ENCODE measurements at places on chromosomes 7 and 10.

DNA sequence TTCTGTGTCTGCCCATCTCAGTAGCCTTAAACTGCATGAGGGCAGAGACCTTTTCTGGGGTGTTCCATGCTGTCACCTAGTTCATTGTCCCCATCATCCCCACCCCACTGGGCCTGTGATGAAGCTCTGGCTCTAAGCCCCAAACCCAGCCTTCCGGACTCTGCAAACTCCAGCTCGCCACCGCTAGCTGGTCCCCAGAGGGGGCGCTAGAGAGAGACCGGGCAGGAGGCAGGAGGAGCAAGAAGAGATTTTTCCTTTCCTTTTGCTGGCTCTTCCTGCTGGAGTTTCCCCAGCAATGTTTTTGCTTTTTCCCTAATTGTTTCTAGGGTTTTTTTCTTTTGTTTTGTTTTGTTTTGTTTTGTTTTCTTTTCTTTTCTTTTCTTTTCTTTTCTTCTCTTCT lies 234.4 kb downstream of the TEX36 start:
- DNase-seq = no peak

- DNase-seq = no peak
Observed at GRCh38 chr7:143479055-143479766, 1.5 kb downstream of the TAS2R41 start.

DNA sequence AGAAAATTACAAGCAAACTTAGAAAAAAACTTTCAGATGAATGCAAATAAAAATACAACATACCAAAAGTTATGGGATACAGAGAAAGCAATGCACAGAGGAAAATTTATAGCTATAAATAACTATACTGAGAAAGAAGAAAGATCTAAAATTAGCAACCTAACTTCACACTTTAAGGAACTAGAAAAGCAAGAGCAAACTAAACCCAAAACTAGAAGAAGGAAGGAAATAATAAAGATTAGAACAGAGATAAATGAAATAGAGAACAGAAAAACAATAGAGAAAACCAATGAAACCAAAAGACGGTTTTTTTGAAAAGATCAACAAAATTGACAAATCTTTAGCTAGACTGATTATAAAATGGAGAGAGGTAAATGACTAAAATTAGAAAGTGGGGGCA lies 9.6 kb upstream of the STRA8 start:
- DNase-seq = no peak

DNA sequence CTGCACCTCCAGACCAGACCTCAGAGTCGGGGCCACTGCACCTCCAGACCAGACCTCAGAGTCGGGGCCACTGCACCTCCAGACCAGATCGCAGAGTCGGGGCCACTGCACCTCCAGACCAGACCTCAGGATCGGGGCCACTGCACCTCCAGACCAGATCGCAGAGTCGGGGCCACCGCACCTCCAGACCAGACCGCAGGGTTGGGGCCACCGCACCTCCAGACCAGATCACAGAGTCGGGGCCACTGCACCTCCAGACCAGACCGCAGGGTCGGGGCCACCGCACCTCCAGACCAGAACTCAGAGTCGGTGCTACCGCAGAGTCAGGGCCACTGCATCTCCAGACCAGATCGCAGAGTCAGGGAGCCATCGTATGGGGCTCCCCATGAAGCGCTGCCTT lies 105.9 kb downstream of the ACTR3B start:
- DNase-seq = no peak

GRCh38 chr10:63671317-63671937 lies 150.2 kb downstream of the REEP3 start:
- no peak for DNase-seq

DNA sequence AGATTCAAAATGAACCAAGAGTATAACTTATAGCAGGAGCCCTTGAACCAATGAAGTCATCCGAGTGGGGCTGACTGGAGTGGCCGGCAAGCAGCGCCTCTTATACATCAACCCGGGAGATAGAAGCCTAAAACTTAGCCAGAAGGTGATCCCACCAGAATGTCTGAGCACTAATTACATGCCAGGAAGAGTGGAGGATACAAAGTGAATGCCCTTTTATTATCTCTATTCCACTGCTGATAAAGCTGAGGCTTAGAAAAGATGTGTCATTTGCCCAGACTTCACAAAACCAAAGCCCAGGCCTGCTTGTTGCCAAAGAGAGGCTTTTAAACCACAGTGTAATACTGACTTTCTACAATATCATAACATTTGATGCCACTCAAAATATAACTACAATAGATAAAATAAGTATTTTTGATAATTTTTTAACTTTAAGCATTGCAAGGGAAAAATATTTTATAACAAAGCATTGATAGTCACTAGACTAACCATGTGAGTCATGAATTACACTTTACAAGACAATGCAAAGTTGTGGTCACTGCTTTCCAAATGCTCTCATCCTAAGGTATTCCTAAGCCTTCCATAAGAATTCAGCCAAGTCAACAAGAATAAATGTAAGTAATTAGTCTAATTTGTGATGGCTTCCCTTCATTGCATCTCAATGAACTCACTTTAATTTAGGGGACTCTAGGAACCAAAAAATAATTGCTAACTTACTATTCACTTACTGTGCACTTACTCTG lies 58.6 kb upstream of the ARID5B start:
- no peak for DNase-seq

DNA sequence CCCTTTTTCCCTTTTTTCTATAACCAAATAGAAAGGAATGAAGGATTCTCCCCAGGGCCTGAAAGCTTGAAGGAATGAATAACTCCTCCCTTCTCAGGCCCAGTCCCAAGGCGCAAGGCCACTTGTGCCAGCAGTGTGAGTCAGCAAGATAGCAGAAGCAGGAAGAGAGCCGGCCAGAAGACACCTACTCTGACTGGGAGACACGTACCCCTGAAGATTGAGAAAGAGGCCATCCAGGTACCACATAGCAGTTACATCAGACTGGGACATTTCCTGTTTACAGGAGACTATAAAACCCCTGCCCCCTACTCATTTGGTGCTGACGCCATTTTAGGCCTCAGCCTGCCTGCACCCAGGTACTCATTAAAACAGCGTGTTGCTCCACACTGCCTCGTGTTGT lies 65.5 kb downstream of the LRRC17 start:
- no peak for DNase-seq

Data from cortex of kidney (tissue), 1 donor.